ENCODE measurements at places on chromosomes 11 and 22.
A peak's percentile ranks its signal among the peaks of the same experiment; 100 is the strongest.

- no peak for DNase-seq
These were observed 875.3 kb downstream of the NTM start for GRCh38 chr11:132245403-132246385.

- no peak for DNase-seq
These were observed 129.1 kb downstream of the SNX19 start for GRCh38 chr11:130787092-130787616.

DNA sequence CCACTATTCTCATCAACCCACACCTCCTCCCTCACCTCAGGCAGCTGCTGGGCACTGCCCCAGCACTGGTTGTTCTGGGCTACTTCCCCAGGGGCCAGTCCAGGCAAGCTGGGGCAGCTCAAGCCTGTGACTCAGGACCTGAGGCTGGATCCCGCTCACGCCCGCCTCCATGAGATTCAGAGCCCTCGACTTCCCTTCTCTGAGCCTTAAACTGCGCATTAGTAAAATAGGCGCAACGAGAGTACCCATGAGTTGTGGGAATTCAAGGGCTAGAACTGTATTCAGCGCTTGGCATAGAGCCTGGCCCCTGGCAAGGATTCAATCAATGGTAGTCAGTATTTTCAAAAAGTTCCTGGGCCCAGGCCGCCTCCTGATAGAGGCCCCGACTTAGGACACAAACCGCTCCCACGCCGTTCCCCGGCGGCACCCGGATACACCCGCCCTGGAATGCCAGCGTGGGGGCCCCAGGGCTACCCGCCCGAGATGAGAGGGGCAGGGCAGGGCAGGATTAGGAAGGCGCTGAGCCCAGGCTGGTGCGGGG is 723 bp upstream of the CD82 start:
- no peak for DNase-seq

GRCh38 chr11:71452199-71453036 is 585 bp upstream of the NADSYN1 start:
- DNase-seq: peak; percentile 31

DNA sequence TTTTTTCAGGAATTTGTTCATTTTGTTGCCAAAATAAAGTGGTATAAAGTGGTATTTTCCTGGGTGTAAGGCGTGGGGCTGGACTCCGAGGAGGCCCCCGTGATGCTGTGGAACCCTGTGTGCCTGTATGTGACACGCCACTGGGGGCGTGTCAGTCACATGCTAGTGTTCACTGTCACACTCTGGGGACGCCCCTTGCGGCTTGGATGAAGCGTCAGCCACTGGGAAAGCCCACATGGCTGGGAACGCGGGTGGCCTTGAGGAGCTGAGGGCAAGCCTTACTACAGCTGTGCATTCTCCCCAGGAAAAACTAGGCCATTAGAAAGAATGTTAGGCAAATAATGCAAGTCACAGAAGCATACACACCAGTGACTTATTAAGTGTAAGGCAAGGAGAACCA is 77.0 kb upstream of the SLC25A18 start:
- DNase-seq: no peak

DNA sequence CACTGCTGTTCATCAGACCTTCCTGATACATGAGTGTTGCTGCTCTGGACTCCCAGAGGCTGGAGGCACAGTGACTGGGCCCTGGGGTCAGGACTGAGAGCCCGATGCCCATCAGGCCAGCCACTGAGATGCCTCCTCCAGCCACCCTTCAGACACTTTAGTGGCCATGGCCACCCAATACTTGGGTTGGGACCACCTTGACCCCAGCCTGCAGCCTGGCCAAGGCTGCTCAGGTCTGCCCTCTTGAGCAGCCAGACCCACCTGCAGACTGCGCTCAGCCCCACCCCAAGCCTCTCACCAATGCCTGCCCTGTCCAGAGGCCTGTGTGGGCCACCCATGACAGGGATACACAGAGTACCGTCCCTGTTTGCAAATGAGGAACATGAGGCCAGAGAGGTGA is 4.2 kb downstream of the RNF215 start:
- no peak for DNase-seq

GRCh38 chr11:29495676-29496075 is 521.2 kb downstream of the KCNA4 start:
- no peak for DNase-seq

DNA sequence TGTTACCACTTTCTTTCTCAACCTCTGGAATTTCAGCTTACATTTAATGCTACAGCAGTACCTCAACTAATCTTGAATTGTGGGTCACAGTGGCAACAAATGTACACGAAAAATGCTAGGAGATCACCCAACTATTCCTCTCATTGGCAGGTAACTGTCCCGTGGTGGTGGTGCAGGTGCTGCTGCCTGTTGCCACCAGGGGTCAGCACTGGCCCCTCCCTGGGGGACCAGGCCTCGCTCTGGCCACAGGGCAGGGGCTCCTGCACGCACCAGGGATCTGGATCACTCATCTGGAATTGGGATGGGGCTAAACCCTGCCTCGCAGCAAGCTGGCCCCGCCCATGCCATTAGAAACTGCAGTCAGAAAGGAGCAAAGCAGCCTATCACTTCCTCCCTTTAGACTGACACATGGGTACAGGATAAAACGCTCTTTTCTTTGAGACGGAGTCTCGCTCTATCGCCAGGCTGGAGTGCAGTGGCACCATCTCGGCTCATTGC is 6.9 kb upstream of the POLDIP3 start:
- no peak for DNase-seq

GRCh38 chr22:17845790-17846189 is 71.5 kb upstream of the BID start:
- DNase-seq: no peak

- DNase-seq: no peak
These were observed 142.4 kb downstream of the DSCAML1 start for GRCh38 chr11:117654281-117655255.

- no peak for DNase-seq
These were observed 608.9 kb downstream of the NTM start for GRCh38 chr11:131979364-131979763.

GRCh38 chr11:132311703-132312102 is 941.3 kb downstream of the NTM start:
- DNase-seq: no peak

DNA sequence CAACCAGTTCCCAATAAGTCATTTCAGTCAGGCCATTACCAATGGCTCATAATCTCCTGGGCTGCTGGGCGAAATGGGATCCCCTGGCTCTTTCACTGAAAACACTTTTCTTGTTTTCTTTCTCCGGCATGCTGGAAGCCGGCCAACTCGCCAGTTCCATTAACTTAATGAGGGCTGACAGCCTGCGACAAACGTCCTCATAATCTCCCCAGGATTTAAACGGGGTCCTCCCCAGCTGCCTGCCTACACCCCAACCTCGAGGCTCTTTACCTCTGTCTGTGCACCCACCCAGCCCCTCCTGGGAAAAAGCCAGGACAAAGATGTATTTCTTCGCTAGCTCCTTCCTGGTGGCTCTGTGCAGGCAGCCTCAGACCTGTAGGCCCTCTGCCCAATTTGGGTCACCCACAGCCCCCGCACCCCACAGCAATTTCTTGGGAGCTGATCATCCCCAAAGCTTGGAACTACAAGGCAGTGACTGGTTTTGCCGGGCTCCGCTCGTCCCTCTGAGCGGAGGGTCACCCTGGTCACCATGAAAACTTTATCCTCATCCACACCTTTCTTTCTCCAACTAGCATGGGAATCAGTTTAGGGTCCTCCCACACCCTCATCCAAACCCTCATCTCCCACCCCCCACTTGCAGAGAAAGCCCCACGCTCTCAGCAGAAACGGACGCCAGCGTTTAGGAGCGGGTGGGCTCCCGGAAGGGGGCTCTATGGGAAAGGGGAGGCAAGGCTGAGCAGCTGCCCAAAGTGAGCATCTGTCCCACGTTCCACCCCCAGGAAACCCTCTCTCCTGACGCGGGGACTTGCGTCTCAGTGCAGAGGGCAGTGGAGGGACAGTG is 51.1 kb upstream of the KCNQ1OT1 start:
- no peak for DNase-seq

DNA sequence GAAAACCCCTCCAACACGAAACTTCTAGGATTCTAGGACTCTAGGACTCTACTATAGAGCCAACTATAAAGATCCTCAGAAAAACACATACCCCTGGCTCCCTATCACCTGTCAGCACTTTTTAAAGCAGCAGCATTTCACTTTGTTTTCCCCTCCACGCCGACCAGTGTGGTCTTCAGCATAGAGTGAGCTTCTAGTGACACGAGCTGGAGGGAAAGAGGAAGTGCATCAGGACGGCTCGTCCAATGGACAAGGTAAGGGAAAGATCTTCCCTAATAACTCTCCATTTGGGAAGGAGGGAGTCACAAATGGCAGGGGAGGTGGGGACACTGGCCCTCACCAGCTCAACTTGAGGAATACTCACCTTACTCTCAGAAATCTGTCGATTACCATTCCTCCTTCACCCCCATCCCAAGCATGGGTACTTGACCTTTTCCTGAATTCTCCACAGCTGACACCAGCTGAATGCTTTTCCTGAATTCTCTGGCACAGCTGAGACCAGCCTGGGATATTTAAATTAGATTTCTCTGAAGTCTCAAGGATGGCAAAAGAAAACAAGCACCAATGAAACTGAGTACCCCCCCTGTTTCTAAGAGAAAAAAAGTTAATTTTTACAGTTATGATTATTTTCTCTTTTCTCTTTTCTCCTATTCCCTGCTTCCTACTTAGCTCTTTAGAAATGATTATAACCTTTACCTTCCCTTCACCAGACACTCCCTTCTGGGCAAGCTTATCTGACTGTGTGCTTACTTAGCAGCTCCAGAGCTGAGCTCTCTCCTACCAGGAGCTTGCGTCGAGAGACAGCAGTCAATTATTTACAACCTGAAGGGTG is 33.3 kb upstream of the NNMT start:
- no peak for DNase-seq

- no peak for DNase-seq
These were observed 5.8 kb downstream of the ARSA start for GRCh38 chr22:50621948-50622722.

- DNase-seq: no peak
These were observed 489.5 kb downstream of the TBC1D22A start for GRCh38 chr22:47251911-47252310.

GRCh38 chr11:133216813-133217212 is 315.5 kb downstream of the OPCML start:
- no peak for DNase-seq

- DNase-seq: no peak
These were observed 10.5 kb downstream of the ARHGEF17 start for GRCh38 chr11:73318501-73319011.

DNA sequence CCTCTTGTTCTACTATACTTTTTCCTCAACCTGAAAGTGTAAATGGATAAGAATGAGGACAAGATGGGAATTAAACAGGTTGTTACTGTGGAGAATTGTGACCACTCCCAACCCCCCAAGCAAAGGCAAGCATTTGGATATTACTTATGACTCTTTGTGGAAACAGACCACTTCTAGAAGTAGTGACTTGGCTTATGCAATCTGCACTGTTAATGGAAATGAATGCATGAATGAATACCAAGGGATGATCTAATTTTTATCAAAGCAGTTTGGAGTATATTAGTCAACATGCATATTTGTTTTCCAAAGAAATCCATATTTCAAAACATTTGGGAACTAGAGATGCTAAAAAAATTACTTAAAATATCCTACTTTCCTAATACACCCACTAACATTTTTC is 35.3 kb downstream of the AMOTL1 start:
- DNase-seq: no peak

DNA sequence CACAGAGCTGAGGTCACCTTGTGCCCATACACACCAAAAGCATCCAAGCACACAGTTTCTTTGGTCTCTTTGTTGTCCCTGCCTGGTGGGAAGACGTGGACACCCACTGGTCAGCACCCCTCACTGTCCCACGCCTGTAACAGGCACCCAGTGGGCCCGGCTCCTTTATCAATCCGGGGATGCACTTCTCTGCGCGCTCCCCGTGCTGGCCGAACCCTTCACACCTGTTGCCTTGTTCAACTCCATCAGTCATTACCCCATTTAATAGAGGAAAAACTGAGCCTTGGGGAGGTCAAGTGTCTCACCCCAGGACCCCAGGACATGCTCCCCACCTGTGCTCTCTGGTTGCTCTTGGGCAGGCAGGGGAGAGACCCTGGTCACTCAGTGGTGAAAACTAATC is 49.7 kb upstream of the FGF3 start:
- no peak for DNase-seq

DNA sequence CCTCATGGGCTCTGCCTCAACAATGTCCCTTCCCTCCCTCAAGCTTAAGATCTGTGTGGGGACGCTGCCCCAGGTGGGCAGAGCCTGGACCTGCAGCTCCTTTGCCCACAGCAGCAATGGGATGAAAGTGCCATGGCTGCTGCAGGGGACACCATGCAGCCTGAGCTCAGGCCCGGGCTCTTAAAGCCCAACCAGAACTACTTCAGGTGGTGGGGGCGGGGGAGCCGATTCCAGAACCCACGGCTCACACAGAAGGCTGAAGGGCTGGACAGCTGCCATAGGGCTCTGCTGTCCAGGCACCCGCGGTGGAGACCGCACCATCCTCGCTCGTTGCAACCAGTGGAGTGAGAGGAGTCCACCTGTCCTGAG is 12.5 kb downstream of the CHID1 start:
- no peak for DNase-seq

DNA sequence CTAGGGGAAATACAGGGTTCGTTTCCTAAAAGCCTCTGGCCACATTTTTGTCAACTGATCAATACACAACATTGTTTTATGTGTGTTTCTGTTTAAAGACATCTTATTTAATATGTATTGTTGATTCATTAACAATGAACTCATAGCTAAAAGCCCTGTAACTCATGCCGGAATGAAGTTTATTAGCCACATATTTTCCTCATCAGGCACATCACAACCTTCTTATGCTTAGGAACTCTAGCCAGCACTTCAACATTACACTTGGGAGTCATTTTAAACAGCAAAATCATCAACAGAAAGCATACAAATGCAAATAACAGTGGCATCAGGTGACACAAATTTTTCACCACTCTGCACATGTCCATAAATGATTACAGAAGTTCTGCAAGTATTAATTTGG is 15.1 kb upstream of the BLID start:
- no peak for DNase-seq

GRCh38 chr22:30286813-30287647 is 2.3 kb downstream of the CASTOR1 start:
- peak; percentile 79 for DNase-seq

DNA sequence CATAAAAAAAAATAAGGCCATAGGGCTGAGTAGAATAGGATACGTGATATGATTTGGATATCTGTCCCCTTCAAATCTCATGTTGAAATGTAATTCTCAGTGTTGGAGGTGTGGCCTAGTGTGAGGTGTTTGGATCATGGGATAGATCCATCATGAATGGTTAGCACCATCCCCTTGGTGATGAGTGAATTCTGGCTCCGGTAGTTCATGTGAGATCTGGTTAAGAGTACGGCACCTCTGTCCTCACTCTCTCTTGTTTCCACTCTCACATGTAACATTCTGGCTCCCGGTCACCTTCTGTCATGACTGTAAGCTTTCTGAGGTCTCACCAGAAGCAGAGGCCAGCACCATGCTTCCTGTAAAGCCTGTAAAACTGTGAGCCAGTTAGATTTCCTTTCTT is 45.5 kb downstream of the RAB30 start:
- DNase-seq: no peak

GRCh38 chr22:43828725-43828997 is 16.6 kb upstream of the EFCAB6 start:
- no peak for DNase-seq
